Stimulated activated CD4-positive, alpha-beta T cell treated with anti-CD3 and anti-CD28 coated beads, Interleukin-2, amount 100 ng/mL, for 24 hours (primary cell): ENCODE measurements at places on chromosomes 5 and 9.

DNA sequence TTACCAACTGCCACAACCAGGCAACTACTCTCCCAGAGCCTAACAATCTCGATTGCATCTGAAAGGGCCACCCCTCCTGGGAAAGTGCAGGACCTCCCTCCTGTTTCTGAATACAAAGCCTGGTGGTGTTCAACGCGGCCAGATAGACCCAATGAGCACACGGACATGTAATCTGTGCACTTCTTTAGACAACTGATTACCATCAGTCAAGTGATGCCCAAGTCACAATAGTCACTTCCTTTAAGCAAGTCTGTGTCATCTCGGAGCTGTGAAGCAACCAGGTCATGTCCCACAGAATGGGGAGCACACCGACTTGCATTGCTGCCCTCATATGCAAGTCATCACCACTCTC is 739 bp downstream of the C9orf72 start:
- no peak for DNase-seq

- no peak for DNase-seq
Observed at GRCh38 chr9:90838581-90839154, 37.0 kb downstream of the SYK start.

GRCh38 chr9:133855802-133856521 is 117.8 kb upstream of the SARDH start:
- no peak for DNase-seq

GRCh38 chr5:15074651-15075050 is 203.1 kb upstream of the ANKH start:
- DNase-seq, result no peak

DNA sequence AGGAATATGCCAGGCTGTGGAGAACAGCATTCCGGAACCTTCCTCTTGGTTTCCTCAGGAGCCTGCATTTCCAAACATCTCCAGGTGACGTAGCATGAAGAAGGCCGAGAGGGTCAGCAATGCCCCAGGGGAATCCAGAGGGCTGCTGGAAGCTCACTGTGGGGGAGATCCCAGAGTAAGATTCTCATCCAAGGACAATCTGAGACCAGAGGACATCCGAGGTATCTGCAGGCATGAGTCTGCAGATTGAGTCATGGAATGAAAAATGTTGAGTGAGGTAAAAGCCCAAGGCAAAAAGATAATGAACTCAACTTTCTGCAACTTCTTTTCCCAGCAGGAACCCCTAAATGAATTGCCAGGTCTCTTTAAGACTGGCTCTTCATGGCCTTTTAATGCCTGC is 73.5 kb downstream of the KIF4B start:
- DNase-seq, result no peak

DNA sequence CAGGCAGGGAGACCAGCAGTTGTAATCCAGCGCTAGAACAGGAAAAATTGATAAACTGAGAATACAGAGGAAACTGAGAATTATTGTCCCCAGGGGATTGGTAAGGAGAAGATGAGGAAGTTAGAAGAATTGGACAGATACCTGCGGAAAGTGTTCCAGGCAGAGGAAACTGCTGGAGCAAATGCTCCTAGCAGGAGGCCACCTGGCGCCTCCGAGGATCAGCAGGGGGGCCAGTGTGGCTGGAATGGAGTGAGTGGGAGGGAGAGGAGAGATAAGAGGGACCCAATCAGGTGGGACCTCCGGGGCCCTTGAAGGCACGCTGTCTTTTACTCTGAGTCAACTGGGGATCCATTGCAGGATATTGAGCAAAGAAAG is 695 bp upstream of the ANXA6 start:
- DNase-seq, result no peak

DNA sequence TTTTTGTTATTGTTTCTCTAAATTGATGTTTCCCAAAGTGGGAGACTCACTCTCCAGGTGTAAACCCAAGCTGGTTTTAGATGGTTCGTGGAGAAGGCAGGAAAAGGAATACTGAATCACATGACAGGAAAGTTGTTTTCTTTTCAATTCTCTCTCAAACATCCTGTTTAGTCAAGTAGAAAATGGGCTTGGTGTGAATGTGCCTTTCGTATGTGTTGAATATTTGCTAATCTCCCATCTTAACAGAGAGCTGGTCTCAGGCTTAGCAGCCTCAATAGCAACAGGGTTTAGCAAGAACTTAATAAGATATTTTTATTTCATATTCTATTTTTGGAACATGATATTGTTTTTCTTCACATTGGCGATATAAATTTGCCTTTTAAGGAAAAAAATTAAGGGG is 119.7 kb downstream of the INSYN2B start:
- DNase-seq, result no peak

DNA sequence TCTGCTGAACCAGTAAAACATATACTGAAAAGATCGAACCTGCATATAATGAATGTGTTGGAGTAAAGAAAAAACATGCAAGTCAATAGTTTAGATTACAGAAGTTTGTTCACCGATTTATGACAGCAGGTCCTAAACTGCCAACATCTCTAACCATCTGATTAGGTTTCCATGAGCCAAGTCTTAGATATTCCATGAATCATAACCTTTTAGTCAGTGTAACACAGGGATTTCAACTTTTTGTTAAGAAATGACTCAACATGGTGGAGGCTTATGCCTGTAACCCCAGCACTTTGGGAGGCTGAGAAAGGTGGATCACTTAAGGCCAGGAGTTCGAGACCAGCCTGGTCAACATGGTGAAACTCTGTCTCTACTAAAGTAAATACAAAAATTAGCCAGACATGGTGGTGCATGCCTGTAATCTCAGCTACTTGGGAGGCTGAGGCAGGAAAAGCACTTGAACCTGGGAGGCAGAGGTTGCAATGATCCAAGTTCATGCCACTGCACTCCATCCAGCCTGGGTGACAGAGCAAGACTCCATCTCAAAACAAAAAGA is 38.7 kb downstream of the APC start:
- no peak for DNase-seq

DNA sequence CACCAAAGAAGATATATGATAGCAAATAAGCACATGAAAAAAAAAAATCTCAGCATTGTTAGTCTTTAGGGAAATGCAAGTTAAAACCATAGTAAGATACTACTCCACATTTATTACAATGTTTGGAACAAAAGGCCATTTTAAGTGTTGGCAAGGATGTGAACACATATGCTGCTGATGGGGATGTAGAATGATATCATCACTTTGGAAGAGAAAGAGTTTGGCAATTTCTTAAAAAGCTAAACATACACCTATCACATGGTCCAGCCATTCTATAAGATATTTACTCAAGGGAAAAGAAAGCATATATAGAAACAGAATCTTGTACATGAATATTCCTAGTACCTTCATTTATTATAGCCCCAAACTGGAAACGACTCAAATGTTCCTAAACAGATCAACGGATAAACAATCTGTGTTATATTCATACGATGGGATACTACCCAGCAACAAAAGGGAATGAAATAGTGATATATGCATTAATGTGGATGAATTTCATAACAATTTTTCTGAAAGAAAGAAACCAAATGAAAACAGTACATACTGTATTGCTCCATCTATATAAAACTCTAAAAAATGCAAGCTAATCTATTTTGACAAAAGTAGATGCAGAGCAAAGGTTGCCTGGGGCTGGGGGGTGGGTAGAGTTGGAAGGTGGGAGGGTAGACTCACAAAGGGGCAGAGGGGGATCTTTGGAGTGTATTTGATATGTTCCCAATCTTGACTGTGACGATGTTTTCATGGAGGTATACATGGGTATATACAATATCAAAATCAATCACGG is 45.7 kb upstream of the SMAD5 start:
- DNase-seq, result no peak

DNA sequence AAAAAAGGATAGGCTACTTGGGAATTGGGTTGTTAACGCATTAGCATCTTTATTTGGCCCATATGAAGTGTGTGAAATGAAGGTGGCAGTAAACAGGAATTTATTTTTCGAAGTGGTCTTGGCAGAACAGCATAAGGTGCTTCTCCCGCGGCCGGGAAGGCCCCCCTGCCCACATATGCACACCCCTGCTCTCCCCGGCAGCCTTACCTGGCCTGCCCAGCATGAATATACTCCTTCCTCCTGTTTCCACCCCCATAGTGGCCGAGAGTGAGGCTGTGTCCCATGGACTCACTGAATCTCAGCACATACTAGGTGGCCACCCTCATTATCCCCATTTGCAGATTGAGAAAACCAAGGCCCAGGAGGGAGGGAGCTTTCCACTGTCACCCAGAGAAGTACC is 54.0 kb upstream of the OLFM1 start:
- DNase-seq, result no peak

GRCh38 chr5:172077664-172078425 is 71.4 kb upstream of the FBXW11 start:
- no peak for DNase-seq

DNA sequence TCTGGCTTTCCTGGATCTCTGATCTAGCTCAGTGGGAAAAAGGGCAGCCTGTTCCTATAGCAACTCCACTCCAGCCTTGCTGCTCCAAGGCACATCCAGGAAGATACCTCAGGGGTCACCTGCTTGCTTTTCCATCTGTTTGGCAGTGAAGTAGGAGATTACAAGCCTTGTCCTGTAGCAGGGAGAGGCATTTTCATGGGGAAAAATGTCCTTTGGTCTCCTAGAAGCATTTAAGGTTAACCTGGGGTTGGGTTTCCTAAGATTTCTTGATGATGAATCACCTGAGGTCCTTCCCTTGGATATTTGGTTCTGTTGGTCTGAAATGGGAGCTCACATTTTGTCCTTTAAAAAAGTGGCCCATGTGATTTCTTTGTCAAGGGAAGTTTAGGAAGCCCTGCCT is 1.5 kb upstream of the TMEM174 start:
- no peak for DNase-seq

GRCh38 chr9:110975969-110976368 is 62.3 kb downstream of the LPAR1 start:
- no peak for DNase-seq

GRCh38 chr5:136337039-136337625 is 28.2 kb downstream of the TRPC7 start:
- DNase-seq, result no peak

DNA sequence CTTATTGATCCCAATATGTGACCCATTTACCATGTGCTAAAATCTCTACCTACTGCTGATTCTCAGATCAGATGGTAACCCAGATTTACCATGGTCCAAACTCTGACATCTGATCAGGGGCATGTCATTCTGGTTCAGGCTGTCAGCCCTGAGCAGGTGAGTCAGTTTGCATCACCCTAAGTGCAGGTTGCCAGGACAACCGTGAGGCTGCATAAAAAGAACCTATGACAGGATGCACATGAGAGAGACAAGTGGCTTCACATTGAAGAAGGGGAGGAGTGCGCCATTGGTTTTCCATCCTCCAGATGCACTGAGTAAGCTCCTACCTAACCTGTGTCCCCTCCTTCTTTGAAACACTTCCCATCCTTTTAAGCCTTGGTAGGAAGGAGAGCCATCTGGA is 801 bp upstream of the PRSS3 start:
- no peak for DNase-seq

GRCh38 chr5:166497496-166498104 is 1793.8 kb upstream of the WWC1 start:
- DNase-seq, result no peak

DNA sequence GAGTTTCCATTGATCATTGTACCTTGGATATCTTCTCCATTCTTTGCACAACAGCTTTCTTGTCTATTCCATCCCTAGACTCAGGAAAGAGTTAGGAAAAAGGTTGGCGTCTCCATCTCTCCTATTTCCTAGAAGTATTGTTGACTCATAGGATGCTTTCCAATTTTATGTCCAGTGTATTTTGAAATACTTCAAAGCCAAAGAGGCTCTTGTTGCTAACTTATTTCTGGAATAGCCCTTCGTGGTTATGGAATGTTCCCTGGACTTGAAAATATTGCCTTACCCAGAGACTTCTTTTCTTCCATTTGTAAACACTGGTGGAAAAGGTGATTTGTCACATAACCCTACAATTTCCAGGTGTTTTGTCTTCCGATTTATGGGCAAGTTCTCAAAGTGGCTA is 402.3 kb upstream of the ZNF608 start:
- no peak for DNase-seq

DNA sequence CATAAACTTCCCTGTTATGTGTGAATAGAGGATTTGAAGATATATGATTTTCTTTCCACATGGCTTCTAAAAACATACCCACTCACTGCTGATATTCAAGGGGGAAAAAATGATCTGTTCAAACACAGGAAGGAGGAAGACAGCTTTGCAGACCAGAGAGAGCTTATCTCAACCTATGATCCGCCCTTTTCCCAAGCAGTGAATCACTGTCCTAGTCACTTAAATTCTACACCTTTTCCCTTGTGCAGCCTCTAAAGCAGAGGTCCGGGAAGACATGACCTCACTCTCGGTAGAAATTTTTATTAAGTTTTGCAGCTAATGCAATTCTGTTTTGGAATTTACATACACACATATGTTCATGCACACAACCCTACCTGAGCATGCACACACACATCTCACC is 197.2 kb downstream of the DIRAS2 start:
- no peak for DNase-seq

DNA sequence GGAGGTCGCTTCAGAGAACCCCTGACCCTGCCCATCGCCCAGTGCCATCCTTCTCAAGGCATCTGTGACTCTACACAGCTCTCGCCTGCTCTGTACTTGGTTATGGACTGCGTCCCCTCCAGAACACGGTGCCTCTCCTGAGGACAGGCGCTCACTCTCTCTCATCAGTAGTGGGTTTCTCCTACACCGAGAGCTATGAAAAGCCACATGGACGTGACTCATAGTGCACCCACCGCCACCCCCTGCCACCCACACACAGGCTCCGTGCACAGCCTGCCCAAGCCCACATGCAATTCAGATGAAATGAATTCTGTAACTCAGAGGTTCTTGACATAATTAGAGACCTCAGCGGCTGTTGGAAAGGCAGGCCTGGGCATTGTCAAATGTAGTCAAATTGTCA is 13.9 kb downstream of the GTF3C5 start:
- DNase-seq, result no peak

DNA sequence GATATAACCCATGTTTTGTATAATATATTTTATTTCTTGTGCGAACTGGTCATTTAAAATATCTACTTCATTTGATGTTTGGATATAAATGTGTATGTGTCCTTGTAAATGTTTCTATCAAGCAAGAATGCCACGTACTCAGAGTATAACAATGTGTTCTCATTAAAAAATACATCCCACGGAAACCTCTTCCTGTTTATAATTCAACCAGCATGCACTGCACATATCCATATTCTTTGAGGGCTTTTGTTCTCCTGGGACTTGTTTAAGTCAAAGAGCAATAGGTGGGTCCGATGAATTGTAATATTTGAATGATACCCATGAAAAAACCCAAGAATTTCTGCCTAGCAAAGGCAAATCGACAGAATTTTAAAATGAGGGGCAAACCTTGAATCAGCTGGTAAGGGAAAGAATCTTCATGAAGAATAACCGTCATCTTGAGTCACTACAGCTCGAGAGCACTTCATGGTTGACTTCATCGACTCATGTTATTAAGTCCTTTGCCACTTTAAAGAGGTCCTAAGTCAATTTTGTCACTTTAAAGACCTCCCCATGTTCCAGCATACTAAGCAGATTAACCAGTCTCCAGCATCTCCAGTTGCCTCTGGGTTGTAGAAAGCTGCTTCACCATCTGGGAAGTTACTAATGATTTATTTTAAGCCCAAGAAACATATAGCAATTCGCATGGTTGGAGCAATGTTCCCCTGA is 80.6 kb downstream of the NPR3 start:
- DNase-seq, result no peak
